NCI-H446 treated with DMSO at 0.1 percent for 48 hours (cell line): ENCODE measurements at places on chromosomes 1 and 21.
A peak's percentile ranks its signal among the peaks of the same experiment; 100 is the strongest.

DNA sequence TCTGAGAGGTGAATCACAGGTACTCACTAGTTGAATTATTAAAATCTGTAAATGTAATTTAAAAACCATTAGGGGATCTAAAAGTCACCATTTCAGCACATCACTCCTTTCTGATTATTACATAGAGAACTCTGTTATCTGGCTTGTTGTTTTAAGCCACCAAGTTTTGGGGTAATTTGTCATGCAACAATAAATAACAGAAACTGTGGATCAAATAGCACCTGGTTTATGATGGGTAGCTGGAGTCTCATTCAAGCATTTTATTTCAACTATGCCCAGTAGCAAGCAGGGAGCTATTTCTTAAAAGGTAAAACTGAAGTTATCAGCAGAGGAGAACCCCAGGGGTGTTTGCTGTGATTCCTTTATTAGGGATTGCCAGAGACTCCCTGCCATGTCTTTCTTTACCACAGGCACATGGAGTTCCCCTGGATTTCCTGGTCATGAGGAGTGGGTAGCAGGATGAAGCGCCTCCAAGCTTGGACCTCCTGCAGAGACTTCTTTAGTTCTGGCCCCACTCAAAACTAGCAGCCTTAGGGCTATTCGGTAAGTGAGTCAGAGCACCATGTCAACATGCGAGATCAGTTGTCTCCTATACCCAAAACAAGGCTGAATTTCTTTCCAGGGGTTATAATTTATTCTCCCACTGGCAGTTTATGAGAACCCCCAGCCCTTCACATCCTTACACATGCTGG, 179.2 kb downstream of the GIPC2 start:
- DNase-seq, result no peak

DNA sequence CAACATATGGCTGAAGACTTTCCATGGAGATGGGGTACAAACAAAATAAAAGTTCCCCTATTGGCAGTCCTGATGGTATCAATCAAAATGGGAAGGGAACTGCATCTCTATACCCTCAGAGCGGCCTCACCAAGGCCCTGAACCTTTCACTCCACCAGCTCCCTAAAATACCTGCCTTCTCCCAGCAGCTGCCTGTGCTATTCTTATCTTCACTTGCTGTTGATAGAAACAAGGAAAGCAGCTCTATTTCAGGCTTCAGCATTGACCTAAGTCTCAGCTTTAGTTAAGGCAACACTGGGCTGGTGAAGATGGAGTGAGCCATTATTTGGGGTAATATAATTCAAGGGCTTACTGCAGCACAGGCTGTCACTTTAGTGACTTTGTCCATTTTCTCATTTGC, 21.7 kb upstream of the PIGC start:
- DNase-seq, result no peak

DNA sequence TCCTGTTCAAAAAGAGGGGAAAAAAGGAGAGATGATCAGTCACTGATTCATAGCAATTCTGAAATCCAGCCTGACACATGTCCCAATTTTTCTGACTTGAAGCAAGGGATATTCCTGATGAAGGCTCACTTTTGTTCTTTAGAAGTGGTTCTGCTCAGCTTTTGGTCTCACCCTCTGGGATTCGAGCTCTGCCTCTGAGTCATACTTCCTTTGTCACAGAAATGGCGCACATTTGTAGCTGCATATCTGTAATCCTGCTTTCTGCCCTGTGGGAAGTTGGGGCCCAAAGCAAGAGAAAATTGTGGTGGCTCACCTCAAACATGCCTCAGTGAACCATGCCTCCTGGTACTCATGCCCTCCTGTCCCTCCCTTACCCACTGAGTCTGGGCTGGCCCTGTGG, 22.3 kb upstream of the FAM78B start:
- DNase-seq, result no peak

DNA sequence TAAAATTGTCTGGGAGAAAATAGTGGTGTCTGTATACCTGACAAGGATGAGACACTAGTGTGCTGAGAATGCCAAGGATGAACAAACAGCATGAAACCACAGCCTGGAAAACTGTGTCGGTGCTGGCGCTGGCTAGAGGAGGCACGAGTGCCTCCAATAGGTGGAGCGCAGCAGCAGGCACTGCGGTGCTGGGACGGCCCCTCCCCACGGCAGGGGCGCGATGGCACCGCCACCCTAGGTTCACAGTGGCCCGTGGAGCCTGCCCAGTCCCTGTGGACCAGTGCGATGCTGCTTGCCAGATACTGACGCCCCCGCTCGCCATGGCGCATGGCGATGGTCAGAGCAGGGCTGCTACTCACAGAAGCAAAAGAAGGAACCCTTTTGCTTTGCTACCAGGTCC, 6.8 kb downstream of the CFAP410 start:
- no peak for DNase-seq

GRCh38 chr21:28671549-28672195, 321.0 kb downstream of the LTN1 start:
- DNase-seq, result no peak

DNA sequence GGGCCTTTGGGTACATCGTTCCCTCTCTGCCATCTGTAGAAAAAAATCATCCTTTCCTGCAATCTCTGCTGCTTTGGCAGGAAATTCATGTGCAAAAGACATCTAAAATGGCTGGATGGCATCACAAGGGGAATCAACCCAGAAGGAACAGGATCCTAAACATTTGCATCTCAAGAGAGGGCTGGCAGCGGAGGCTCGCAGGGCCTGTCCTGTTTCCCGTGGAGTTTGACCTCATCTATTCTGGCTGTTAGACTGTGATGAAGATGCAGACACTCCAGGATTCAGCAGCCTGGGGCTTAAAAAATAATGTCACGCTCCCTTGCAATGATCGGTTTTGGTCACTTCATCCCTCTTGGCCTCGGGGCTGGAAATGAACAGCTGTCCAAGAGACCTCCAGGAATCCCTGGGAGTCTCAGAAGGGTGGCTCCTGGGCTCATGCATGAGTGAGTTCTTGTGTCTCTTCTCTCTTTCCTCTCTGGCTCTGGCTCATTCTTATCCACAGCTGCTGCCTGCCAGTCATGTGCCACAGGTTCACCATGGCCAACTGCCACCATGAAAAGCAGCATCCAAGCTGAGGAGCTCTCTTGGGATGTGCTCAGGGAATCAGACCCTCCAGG, 16.1 kb upstream of the PCP4 start:
- no peak for DNase-seq

GRCh38 chr1:164141797-164142196, 417.2 kb upstream of the PBX1 start:
- DNase-seq, result no peak

- DNase-seq, result peak; percentile 21
These were observed 252.9 kb downstream of the KCNT2 start for GRCh38 chr1:196355206-196355786.

DNA sequence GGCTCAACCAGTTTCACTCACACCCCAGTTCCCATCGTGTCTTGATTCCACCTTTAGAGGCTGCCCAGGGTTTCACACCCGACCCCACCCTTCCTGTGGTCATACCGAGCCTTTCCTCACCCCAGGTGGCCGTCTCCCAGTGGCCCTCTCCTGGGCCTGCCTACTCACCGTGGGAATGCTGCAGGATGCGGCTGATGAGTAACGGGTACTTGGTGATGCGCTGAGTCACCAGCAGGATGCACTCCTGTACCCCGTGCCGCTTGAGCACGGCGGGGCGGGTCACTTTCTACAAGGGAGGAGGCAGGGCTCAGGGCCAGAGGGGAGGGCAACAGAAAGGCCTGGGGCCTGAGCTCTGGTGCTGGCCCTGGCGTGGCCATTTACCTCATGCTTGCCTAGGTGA, 16.4 kb downstream of the ARHGEF2 start:
- no peak for DNase-seq

DNA sequence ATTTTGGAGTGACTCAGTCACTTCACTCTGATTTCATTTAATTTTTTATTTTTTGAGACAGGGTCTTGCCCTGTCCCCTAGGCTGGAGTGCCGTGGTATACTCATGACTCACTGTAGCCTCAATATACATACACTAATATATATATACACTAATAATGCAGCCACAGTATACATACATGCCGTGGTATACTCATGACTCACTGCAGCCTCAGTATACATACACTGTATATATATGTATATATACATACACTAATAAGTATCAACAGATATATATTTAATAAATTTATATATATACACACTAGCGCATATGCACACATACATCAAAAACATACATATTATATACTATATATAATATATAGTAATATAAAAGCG, 149.2 kb downstream of the NCAM2 start:
- no peak for DNase-seq

DNA sequence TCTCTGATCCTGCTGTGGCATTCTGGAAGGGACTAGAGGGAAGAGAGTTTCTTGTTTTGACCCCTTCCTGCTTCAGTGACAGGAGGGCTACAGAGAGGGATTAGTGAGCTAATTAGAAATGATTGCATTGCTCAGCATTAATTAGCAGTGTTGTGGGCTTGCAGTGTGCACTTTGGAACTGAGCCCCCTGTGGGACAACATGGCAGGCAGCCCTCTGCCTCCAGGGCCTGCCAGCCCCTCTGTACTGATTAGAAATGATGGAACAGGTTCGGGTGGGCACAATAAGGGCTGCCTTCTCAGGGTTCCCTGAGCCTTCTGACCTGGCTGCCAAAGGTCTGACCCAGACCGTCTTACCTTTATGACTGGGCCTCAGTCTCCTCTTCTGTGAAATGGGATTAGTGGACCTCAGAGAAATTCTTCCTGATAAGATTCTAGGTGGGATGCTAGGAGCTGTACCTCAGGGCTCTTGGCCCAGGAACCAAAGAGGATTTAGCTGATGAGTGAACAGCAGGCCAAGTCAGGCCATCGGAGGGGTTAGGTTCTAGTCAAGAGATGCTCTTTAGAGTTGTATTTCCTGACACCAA, 39.6 kb downstream of the TMEM53 start:
- DNase-seq, result no peak

GRCh38 chr1:107047602-107048001, 8.9 kb upstream of the PRMT6 start:
- no peak for DNase-seq

DNA sequence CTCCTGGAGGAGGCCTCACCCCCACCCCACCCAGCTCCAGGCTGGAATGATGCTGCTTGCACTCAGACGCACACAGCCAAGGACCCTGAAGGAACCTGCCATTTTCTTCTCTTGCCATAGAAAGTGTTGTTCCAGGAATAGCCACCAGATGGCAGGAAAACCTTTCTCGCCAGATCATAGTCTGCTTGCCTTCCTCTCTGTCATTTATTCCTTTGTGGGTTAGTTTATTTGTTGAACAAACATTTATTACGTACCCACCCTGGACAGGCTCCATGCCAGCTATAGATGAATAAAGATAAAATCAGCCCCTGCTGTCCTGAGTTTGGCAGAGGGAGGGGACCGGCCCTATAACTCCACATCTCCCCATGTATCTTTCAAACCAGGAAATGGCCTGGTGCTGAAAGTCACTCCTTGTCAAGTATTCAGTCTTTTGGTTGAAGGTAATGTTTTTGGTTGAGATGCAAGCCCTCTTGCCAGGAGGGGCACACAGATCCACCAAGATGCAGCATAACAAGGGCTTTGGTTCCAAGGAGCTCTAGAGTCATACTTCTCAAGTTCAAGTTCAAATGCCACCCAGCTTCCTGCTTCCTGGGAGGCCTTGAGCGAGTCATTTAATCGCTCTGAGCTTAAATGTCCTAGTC, 7.0 kb upstream of the KCNC4 start:
- DNase-seq, result peak; percentile 50

- DNase-seq, result no peak
These were observed 13.9 kb upstream of the OR2G2 start for GRCh38 chr1:247574236-247574635.

GRCh38 chr1:48697066-48697707, 79.5 kb downstream of the BEND5 start:
- no peak for DNase-seq

GRCh38 chr1:109198043-109198695, 15.5 kb upstream of the SARS1 start:
- peak; percentile 37 for DNase-seq

DNA sequence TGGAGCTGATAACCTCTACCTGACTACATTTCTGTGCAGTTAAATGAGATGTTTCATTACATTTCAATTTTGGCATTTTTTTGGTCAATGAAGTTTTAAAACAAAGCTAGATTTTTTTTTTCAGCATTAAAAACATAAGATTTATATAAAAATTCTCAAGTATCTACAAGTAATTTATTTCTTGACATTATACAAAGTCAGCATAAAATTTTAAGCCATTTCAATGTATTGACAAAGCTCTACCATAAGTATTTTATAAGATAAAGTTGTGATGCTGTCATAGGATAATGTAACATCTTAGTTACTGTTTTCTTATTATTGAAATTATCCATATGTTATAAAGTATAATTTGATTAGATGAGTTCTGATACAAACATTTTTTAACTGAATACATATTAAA, 351.6 kb downstream of the PTBP2 start:
- no peak for DNase-seq

DNA sequence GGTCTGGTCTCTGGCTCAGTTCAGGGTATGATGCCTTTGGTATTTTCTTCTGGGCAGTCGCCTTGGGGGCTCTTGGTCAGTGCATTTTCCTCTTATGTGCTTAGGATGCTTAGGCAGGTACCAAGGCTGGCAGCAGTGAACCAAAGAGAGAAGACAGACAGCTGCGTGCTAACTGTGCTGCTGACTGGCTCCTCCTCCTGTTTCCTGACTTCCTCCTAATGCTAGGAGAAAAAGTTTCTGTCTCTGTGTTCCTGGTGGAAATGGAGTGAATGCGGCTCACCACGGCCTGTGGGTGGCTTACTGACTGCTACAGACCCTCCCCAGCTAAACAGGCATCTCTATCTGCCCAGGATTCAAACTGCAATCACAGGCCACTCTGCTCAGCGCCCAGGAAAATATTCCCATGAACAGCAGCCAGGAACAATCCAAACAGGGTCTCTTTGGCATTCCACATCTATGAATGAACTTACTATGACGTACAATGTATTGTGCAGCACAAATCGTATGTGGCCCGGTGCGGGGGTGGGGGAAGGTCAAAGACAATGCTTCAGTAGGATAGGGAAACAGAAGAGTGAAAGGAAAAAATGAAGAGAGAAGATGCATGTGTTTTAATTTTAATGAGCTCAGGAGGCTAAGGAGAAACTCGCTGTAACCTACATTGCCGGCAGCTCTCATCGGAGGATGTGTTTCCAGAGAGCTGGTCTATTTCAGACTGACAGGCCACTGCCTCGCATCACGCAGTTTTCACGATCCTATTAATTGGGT, 2.8 kb downstream of the ABCG1 start:
- DNase-seq, result no peak

DNA sequence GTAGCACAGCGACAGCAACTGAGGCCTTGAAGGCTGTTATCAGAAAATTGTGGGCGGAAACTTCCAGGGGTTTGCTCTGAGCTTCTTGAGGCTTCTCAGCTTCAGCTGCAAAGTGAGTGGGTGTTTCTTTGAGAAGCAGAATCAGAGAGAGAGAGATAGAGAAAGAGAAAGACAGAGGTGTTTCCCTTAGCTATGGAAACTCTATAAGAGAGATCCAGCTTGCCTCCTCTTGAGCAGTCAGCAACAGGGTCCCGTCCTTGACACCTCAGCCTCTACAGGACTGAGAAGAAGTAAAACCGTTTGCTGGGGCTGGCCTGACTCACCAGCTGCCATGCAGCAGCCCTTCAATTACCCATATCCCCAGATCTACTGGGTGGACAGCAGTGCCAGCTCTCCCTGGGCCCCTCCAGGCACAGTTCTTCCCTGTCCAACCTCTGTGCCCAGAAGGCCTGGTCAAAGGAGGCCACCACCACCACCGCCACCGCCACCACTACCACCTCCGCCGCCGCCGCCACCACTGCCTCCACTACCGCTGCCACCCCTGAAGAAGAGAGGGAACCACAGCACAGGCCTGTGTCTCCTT, at the start of gene FASLG:
Gene FASLG, plus strand, starts transcription at position 233 of the 583 bp plus-strand sequence. Its CDS starts 99 bp downstream, at position 332.
- DNase-seq, result no peak

GRCh38 chr1:77064246-77064645, 155.0 kb downstream of the PIGK start:
- no peak for DNase-seq

- no peak for DNase-seq
These were observed 129.9 kb upstream of the ZNF644 start for GRCh38 chr1:91151702-91152101.
